NCI-H2171 (cell line): ENCODE measurements at places on chromosomes 12 and 14.

DNA sequence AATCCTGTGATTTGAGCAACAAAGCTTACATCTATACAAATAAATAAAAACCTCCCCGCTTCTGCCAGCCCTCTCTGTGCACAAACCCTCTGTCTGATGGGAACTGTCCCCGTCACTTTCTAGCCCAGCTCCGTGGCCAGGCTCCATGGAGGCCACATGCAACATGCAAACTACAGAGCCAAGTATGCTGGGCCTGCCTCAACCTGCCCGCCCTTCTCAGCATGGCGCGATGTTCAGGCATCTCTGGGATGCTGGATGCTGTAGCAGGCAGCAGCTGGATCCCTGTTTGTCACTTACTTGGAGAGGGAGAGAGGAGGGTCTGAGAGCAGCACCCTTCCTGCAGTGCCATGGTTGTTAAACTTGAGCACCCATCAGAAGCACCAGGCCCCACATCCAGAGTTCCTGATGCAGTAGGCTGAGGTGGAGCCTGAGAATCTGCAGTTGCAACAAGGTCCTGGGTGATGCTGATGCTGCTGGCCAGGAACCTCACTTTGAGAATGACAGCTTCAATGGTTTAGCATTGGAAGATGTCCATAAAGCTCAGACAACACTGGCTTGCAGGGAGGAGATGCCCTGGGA is 32.4 kb downstream of the CLMN start:
- peak; percentile 68 for DNase-seq

DNA sequence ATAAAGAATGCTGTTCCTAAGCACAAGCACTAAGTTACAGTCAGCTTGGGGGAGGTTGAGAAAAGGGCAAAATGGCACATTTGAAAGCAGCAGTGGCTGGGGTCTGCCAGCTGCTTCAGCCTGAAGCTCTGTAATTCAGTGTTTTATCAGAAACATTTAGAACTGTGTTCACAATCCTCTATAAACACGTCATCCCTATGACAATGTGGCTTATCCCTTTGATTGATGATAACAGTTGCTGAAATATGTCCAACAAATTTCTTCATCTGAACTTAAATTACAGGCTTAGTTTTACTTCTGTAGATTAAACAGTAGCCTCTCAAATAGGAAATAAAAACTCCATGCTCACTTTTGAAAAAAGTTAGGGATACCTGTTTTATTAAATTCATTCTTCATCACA is 108.8 kb downstream of the VEZT start:
- DNase-seq, result no peak

GRCh38 chr14:33609582-33609981 is 341.3 kb downstream of the EGLN3 start:
- no peak for DNase-seq

DNA sequence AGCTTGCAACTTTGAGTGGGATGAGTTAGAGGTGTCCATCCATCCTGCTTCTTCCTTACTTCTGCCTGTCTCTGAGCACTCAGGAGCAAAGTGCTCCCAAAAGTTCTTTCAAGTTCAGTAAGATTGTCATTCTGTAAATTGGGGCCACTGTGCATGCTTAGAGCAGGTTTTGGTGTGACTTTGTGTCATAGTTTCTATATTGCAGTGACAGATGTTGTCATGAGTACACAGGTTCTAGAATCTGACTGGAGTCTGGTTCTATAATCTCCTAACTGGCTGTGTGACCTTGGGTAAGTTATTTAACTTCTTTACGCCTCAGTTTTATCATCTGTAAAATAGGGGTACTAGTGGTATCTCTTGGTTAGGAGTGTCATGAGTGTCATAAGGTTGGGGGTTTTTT is 202.7 kb upstream of the BCL2L14 start:
- no peak for DNase-seq

- no peak for DNase-seq
Observed at GRCh38 chr14:72528059-72528862, 365.6 kb downstream of the DPF3 start.

DNA sequence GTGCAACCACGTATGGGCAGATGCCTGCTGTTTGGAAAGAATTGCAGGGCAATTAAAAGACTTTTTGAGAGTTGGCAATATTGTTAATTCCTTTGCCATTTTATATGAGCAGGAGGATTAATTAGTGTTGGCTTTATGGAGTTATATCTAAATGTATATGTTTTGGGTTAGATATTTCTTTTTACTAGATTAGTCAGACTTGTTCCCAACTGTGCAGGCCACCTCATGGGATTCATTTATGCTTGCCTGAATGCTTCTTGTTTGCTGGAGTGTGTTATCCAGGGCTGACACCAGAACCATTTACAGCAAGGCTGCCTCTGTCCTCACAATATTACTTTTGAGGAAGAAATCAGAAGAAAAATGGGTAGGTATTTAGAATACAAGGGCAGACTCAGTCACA is 192.5 kb downstream of the KTN1 start:
- DNase-seq, result no peak

DNA sequence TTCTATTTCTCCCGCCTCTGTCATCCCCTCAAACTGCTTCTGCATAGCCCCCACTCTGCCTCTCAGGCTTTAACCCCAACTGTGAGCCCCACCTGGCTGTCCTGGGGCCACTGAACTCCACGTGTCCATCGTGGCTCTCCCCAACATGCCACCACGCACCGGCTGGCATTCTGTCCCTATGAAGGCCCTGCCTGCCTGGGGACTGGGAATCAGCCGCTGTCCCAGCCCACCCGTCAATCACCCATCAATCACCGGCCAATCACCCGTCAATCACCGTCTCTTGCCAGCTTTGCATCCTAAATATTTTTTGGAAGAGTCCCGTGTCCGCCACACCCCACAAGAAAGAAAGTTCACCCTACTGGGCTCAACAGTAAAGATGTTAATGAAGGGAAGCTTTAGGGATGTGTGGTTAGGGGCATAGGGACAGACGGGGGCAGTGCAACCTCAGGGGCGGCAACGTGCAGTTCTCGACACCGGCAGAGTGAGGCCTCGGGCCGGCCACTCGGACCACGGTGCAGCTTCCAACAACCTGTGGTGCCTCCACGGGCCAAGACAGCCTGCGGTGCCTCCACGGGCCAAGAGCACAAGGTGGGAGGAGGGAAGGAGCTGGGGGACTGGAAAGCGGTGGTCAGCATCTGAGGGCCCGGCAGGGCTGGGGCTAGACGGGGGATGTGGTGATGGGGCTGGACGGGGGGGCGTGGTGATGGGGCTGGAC is 85.6 kb downstream of the GALNT9 start:
- DNase-seq, result no peak

- no peak for DNase-seq
Observed at GRCh38 chr14:70018713-70019211, 139.5 kb downstream of the SMOC1 start.

GRCh38 chr12:9367201-9367600 is 159.0 kb upstream of the PZP start:
- DNase-seq, result no peak

DNA sequence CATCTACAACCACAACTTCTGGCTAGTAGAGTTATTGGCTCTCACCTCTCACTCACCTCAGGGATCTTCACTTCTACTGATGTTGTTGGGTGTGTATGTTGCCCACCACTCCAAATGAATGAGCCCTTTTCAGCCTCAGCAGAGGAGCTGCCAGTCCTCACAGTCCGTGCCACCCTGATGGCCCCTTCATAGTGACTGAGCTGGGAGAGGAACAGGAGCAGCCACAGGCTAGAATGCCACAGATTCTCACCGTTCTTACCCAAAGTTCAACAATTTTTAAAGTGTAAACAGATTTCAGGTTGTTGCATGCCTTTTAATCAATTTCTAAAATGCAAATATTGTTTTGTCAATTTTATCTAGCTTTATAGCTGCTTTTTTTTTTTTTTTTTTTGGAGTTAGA is 74.5 kb upstream of the DNM1L start:
- DNase-seq, result no peak

GRCh38 chr12:47973870-47974269 is 10.5 kb downstream of the TMEM106C start:
- DNase-seq, result no peak

- DNase-seq, result no peak
Observed at GRCh38 chr14:39383026-39383660, 49.1 kb downstream of the FBXO33 start.

GRCh38 chr12:54032627-54033100 is at the start of gene HOXC5:
Gene HOXC5 (plus strand): TSS chr12:54033050. CDS start chr12:54033123, 73 bp downstream.
- peak; percentile 91 for DNase-seq

- no peak for DNase-seq
Observed at GRCh38 chr14:24542346-24542936, 33.6 kb downstream of the CTSG start.

DNA sequence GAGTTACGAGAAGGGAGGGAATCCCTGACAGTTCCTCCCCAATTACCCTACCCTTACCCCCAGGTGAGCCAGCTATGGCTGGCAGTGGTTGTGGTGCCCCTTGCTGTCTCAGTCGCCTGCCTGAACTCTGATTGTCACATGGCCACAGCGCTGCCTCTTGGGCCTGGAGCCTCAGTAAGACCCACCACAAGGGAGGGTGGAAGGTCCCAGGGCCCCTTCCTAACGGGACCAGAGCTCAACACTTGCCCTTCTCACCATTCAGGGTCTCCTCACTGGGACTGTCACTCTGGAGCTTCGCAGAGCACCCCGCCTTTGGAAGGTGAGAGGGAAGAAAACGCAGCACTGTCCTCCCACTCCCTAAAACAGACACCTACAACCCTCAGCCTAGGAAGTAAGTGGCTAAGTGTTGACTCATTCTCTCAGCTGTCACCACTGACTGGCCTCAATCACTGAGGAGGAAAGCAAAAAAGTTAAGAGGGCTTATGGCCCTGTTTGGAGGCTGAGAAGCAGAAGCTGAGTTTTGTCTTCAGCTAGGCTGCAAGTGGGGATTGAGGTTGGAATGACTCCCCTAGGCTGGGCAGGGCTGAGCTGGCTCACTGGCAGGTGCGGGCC is 1.0 kb downstream of the TMEM253 start:
- no peak for DNase-seq

- DNase-seq, result no peak
Observed at GRCh38 chr12:113060336-113060960, 3.9 kb downstream of the DTX1 start.

DNA sequence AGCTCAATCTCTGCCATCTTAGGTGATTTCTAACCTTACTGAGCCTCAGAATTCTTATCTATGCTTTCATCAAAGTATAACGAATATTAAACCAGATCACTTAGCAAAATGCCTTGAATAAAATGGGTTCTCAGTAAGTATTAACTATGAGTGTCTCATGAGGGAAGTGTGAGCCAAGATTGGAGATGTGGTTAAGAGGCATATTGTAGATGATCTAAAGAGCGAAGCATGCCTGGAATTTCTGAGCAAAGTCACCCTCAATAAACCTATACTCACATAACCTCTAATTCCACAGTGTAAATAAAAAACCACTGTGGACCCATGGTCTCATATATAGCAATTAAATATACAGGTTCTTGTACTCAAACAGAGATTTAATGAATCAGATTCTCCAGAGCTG is 193.1 kb upstream of the FSCB start:
- no peak for DNase-seq

DNA sequence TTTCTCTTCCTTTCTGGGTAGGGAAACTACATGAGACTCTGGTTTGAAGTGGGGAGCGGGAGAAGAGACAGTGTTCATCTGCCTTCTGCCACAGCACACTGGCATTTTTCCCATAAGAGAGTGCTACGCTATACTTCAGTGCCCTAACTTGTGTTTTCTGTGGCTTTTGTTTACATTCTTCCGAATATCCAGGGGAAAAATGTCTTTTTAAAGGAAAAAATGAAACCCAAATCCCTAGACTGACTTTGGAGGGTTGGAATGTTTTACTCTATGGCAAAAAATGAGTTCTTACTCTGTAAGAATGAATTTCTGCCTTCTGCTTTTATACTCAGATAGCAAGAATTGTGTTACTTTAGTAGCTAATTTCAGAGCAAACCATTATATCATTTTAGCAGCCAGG is 88.1 kb upstream of the TMEM263 start:
- no peak for DNase-seq

DNA sequence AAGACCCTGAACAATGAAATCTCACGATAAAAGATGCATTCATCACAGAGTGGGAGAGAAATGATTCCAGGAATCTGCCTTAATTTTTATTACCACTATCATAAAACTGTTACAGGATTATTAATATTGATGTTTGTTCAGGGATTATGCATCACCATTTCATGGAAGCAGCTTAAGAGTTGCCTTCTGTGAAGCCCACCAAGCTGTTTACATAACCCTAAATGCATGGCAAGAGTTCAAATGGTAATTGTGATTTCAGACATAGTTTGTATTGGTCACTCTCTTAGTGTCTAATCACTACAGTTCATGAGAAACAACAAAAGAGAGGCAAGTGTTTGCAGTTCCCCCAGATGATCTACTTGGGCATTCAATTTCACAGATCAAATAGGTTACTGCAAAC is 527.7 kb downstream of the RPS29 start:
- DNase-seq, result no peak

GRCh38 chr12:31277081-31277480 is 48.9 kb downstream of the SINHCAF start:
- no peak for DNase-seq

DNA sequence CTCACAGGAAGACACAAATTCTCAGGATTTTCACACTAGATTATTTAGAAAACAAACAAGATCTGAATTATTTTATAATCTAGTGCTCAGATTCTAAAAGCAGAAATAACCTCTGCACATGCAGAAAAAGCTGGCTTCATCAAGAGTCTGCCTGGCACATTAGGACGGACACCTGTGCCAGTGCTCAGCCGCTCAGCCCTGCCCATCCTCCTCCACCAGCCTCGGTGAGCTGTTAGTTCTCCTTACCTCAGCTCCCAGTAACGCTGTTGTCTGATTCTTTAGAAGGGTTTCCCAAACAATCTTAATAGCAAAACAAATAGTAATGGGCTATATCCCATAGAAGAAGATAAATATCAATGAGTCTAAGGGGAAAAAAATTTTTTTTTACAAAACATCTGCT is 27.7 kb downstream of the DUSP16 start:
- DNase-seq, result no peak

DNA sequence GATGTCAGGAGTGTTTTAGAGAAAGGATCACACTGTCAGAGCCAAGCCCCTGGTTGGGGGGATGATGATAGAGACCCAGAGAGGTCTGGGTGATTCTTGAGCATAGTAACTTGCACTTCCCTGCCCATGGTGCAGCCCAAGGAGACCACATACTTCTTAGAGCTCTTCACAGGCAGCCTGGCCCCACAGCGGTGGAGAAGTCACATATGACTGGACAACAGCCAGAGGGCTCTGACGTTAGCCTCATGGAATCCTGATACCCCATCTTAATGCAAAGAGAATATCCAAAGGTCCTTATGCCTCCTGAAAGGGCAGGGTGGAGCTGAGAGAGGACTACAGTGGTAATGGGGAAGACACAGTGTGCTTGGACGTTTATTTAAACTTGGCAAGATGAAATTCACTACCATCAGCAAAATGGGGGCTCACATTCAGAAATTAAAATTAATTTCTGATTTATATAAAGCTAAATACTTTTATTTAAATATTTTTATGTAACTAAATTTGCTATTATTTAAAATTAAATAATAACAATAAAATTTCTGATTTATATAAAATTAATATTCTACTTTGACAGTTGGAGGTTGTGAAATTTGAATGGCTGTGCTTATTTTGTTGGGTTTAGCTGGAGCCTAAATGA is 131.3 kb downstream of the KTN1 start:
- no peak for DNase-seq

GRCh38 chr12:13179211-13180074 is 17.1 kb upstream of the EMP1 start:
- no peak for DNase-seq
